Frontal cortex (tissue), 4 donors: ENCODE measurements at places on chromosomes 16 and 17. TPM values are rescaled to one million over a fixed set of nuclear protein-coding genes. Genes with fewer than 3 reads are reported as not detected.

DNA sequence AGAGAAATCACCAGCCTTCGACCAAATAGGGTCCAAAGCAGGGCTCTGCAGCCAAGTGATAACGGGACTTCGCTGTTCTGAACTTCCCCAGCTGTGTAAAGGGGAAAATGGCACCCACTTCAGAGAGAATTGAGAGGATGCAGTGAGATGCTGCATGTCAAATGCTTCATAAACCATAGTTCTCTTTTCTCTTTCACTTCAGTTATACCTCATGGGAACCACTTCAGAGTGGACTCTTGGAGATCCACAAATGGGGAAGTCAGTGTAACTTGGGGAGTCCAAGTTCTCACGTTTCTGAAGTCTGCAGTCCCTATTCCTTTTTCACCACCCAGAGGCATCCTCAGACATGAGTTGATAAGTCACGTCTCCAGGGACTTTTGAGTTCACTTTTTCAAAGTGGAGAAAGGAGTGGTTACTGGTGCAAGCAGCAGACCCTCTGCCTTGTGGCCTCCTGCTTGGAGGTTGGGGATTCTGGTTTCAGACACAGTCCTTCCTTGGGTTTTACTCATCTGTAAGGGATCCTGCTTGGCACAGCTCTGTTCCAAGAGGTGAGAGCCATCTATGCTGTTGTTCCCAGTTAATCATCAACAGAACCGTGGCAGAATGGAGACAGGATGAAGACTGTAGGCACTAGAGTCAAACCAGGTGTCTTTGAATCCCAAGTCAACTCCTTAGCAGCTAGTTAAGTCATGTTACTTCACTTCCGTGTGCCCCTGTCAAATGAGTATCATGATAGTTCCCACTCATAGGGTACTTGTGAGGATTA, 123.4 kb upstream of the NOL11 start:
- DNase-seq, result no peak

DNA sequence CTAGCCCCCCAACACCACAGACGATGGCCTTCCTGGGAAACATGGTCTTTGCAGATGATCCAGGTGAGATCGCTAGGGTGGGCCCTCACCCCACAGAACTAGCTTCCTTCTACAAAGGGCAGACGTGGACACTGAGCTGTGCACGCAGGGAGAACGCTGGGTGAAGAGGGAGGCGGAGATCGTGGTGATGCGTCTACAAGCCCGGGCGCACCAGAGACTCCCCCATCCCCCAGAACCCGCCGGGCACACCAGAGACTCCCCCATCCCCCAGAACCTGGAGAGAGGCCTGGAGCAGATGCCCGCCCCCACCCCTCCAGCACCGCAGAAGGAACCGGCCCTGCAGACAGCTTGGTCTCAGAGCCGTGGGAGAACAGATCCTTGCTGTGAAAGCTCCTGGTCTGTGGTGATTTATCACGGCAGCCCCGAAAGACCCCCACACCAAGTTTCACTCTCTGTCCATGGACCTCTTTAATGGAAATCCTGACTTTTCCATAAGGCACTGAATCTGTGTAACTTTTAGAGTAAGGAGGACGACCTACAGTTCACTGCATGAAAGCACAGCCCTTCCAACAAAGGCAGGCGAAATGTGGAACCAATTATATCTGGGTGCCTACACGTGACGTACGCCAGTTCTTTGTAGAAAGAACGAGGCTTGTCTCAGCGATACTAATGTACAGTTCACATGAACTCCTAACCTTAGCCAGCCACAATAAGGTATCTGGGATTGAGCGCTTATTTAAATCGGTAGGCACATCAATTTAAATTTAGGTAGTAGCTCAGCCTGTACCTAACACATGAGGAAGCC, 88.5 kb downstream of the ANKRD11 start:
- DNase-seq, result no peak

The SOX9 gene
- 7.7 TPM for total RNA-seq

- DNase-seq, result no peak
Observed at GRCh38 chr17:39965017-39965699, 2.4 kb downstream of the GSDMA start.

- no peak for DNase-seq
Observed at GRCh38 chr17:17055286-17056155, 13.3 kb downstream of the MPRIP start.

GRCh38 chr16:30743716-30744115, 4.5 kb upstream of the PHKG2 start:
- no peak for DNase-seq

- no peak for DNase-seq
Observed at GRCh38 chr16:9351440-9351839, 260.0 kb downstream of the HAPSTR1 start.

The PIK3R6 gene
- under 0.01 TPM for total RNA-seq

- no peak for DNase-seq
Observed at GRCh38 chr17:69325518-69326376, 1.2 kb downstream of the ABCA5 start.

GRCh38 chr16:66695935-66696668, 441 bp downstream of the CMTM4 start:
- no peak for DNase-seq

The C1QTNF1 gene
- 0.41 TPM for total RNA-seq

GRCh38 chr16:61763991-61764390, 272.2 kb downstream of the CDH8 start:
- DNase-seq, result no peak

DNA sequence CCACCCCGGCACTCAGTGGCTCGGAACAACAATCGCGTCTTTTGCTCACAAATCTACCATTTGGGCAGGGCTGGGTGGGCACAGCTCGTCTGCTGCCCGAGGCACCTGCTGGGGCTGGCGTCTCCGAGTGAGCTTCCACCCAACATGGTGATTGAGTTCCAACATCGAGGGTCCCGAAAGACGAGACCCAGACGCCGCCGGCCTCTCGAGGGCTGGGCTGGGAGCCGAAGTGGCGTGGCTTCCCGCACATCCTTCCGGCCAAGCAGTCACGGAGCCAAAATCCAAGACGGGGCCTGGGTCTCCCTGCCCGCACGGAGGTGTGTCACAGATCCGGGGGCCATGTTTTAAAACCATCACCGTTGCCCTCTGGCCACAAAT, 7.5 kb upstream of the ZFPM1 start:
- DNase-seq, result no peak

- no peak for DNase-seq
Observed at GRCh38 chr16:11737713-11738112, 4.9 kb downstream of the TXNDC11 start.

GRCh38 chr17:50993544-50993943, 127.1 kb downstream of the SPAG9 start:
- DNase-seq, result no peak

DNA sequence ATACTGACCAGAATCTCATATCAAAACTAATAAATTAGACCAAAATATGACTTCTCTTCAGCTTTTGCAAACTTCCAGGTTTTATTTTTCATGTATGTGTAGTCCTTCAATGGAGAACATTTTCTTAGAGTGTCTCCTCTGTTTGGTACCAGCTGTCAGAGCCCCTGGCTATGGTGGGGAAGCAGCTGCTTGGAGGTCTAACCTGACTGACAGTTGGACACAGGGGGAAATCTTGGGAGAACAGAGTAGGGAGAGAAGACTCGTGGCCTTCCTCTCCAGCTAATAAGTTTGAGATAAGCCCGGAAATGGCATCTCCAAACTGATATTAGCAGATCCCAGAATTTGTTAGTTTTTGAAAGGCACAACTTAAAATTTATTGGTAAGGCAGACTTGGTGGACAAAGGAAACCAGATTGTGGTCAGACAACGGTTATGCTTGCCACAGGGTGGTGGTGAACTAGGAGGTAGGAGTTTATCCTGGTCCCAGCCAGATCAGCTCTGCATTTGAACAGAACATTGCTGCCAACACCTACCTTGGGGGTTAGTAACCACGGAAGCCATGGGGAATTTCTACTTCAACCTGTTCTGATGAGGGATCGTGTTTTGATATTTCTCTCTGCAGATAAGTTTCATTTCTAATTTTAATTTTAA, 39.2 kb upstream of the IRX3 start:
- peak; percentile 10 for DNase-seq

DNA sequence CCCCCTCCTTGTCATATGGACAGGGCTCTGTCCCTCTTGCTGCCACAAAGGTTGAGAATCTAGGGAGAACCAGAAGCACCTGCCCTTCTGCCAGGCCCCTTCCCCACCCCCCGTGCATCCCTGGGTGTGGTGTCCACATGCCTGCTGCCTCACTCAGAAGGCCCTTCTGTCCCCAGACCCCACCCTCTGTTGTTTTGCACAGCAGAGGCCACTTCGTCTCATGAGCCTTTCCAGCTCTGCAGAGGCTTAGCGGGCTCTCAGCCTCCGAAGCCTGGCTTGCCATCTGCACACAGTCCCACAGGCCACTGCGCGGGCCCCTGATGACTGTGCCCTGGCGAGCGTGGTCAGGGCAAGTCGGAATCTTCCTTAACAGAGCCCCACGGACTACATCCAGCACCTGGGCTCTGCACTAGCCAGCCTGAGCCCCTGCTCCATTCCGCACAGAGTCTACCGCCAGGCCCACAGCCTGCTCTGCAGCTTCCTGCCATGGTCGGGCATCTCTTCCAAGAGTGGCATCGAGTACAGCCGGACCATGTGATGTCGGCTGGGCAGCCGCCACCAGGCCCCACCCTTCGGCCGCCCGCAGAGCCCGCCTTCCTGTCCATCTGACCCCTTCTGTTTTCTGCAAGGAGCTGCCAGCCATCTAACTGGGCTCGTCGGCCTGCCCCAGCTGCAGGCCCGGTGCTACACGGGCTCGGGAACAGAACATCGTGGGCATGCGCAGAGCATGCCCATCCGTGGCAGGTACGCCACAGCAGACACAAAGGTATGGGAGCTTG, 10.8 kb downstream of the C16orf90 start:
- DNase-seq, result peak; percentile 56

DNA sequence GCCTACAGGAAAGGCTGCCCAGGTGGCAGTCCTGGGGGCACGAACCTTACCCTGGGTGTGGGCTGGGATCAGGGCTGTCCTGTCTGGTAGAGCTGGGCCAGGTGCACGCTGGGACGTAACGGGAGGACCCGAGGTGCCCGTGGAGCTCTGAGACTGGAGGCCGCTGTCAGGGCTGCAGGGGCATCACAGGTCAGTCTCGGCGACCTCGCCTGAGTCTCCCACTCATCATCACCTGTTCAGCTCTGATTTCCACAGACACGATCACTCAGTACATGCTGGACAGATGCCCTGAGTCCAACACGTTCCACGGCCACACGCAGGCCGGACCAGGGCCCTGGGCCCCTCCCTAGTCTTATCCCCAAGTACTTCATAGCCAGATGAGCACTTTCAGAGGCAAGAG, 4.7 kb upstream of the CD300C start:
- DNase-seq, result no peak

The AIPL1 gene
- total RNA-seq, result not detected

- DNase-seq, result no peak
Observed at GRCh38 chr16:23286131-23286532, 16.0 kb upstream of the SCNN1B start.

The KRT33A gene
- not detected for total RNA-seq

The CBFA2T3 gene
- 0.82 TPM for total RNA-seq

The CES5A gene
- 0.41 TPM for total RNA-seq

The C16orf89 gene
- total RNA-seq, result 3.3 TPM

DNA sequence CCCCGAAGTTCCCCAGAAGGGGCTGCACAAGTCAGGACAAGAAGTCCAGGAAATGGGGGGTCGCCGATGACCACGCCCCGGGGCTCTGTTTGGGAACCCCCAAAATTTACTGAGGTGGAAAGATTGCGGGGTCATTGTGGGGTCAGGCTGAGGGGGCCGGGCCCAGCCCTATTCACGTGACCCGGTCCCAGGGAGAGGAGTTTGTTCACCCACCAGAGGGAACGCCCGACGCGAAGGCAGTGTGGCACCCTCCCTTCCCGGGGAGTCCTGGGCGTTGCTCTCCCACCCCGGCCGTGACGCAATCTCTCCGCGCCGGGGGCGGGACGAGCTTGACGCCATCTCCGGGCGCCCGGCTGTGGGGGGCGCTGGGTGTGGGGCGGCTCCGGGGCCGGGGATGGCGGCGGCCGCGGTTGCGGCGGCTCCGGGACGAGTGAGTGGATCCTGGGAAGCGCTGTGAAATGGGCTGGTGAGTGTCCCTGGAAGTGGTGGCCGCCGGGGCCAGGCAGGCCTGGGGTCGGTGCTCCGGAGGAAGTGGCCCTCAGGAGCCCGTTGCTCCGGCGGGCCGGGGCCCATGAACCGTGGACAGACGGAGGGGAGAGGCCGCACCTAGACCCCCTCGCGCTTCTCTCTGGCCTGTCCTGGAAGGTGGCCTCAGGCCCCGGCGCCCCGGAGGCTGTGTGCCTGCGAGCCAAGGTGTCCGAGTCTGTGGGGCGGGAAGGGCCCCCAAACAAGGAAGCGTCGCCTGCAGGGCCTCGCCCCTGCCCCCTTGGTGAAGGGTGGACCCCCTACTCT, at the start of gene ATXN1L:
Gene ATXN1L, plus strand, starts transcription at position 338 of the 792 bp plus-strand sequence. CDS start 3,765 bp downstream, outside the sequence.
- peak; percentile 97 for DNase-seq

The CTF1 gene
- total RNA-seq, result 0.41 TPM

- no peak for DNase-seq
Observed at GRCh38 chr17:838486-838885, 56.3 kb downstream of the MRM3 start.

The ZNF385C gene
- 0.41 TPM for total RNA-seq

DNA sequence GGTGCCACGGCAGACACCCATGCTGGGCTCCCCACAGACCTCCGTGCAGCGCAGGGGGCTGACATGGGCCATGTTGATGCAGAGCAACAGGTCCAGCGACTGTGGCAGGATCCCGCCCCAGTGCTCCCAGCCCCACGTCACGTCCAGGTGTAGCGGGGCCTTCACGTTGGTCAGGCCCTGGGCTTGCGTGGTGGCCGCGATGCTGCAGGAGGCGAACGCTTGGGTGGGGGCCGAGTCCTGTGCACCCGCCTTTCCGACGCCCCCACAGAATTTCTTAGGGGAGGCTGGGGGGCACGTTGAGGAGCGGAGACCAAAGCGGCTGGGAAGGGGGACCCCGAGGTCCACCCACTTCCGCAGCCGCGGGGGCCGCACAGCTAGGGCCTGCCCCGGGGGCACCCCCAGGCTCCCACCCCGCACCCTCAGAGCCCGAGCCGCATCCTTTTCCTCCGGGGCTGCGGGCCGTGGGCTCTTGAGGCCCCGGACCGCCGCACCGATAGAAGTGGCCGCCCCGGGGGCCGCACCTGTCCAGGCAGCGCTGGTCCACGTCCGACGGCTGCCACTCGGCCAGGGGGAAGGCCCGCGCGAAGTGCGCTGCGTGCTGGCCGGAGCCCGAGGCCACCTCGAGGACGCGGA, 416 bp downstream of the METTL26 start:
- DNase-seq, result no peak

DNA sequence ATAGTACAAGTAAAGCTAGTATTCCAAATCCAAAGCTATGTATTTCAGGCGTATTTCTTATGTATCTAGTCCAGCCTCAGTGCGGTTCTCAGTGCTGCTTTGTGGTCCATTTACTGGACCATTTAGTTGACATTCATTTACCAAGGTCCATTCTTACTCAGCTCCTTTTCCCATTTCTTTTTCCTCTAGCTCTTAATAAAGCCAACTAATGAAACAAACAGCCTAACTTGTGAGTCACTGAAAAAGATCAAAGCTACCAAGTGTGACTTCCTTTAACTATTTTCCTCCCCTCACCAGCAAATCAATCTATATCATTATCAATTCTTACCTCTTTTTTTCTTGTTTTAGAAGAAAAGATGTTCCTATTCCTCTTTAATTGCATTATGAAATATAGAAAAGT, 64.0 kb downstream of the CYB561 start:
- DNase-seq, result no peak

- DNase-seq, result no peak
Observed at GRCh38 chr16:3187798-3188674, at the start of gene OR1F1. Gene OR1F1, plus strand, starts transcription at chr16:3188204.

- DNase-seq, result no peak
Observed at GRCh38 chr16:57998992-57999365, 1.5 kb downstream of the ZNF319 start.

The CCL7 gene
- total RNA-seq, result not detected

GRCh38 chr17:20091174-20092029, 82.2 kb downstream of the SPECC1 start:
- DNase-seq, result no peak
